Natural killer cell treated with Interleukin-12 subunit alpha and Interleukin-12 subunit beta and Interleukin-15 and Interleukin-18, amount 100 ng/mL, for 72 hours (primary cell): ENCODE measurements at places on chromosomes 5 and 9. TPM values are rescaled to one million over a fixed set of nuclear protein-coding genes. Genes with fewer than 3 reads are reported as not detected.

GRCh38 chr9:127973169-127974000 is 7.4 kb downstream of the EEIG1 start:
- no peak for DNase-seq

Gene PLEKHG4B
- not detected for total RNA-seq

Gene RNF183
- not detected for total RNA-seq

DNA sequence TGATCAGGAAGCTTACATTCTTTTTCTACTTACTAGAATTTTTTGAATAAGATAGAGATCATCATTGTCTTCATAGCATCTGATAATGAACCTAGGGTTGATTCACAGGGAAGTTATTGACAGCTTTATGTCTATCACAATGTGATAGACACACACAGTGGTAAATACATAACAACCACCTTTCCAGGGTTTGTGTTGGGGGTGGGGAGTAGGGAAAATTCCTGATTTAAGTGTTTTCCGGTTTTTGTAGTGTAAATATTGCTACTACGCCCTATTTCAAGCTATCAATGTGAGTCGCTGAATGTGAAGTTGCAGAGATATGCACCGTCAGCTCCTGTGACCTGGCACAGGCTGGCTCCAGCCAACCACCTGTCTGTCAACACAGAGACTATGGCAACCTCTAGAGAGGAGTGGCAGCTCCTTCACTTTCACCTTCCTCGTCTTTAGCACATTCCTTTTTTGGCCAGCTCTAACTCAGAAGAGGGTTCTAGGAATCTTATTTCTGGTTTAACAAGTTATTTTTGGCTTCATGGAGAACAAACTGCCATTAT is 224.9 kb downstream of the MAT2B start:
- no peak for DNase-seq

DNA sequence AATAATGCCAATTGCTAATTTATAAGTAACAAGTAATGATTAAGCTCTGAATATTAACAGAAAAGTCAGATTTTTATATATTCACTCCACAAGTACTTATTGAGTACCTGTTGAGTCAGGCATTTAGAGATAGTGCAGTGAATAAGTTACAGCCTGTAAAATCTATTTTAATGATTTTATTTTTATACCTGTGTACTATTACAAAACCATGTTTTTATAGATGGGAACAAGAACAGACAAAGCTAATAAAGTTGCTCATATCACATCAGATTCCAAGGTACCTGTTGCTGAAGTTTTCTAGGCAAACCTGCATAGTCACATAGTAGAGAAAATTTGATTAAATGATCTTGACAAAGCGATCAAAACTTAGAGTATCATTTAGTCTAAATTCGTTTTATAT is 623.7 kb downstream of the EFNA5 start:
- DNase-seq = no peak

DNA sequence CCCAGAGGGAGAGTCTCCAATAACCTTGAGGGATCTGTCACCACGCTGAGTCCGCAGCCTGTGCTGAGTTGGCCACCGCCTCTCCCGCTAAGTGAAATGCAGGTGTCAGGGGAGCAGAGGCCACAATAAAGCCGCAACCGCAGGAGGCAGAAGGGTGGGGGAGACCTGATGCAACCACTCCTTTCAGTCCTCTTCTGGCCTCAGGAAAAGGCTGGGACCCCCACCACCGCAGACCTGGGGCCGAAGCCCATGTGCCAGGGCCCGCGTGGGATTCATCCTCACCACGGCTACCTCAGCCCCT is 576 bp downstream of the MAP1B start:
- DNase-seq = no peak

- no peak for DNase-seq
These were observed 303.3 kb downstream of the DOCK8 start for GRCh38 chr9:517993-518392.

GRCh38 chr9:15306068-15306756 is 804 bp downstream of the TTC39B start:
- peak; percentile 67 for DNase-seq

- DNase-seq = no peak
These were observed 29.8 kb upstream of the ALDOB start for GRCh38 chr9:101465326-101465915.

DNA sequence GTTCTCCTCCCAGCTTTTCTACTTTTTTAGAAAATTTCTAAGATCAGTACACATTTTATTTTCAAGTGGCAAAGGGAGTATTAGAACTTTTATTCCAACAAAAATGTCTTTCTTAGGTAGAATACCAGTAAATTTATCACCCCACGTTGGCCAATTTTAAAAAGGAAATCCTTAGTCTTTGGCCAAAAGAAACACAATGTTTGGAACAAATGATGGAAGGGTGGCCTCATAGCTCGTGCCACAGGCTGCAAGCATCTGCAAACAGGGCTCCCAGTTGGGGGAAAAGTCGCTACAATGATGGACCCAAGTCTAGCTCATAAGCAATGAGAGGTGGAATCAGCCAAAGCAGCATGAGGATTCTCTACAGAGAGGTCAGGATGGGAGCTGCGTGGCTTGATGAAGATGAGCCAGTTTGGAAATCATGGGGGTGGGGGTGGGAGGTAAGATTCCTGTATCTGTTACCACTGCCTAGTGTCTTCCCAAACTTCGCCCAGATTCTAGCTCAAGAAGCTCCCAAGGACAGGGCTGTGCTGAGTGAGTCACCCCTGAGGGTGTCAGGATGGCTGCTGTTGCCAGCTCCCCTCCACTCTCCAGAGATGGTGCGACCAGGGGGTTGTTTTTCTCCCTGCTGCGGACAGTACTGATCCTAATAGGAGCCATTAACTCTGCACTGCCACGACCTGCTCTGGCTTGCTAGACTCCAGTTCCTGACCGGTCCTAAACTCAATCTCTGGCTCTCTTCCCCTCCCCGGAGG is 75.6 kb downstream of the DCP2 start:
- DNase-seq = no peak

DNA sequence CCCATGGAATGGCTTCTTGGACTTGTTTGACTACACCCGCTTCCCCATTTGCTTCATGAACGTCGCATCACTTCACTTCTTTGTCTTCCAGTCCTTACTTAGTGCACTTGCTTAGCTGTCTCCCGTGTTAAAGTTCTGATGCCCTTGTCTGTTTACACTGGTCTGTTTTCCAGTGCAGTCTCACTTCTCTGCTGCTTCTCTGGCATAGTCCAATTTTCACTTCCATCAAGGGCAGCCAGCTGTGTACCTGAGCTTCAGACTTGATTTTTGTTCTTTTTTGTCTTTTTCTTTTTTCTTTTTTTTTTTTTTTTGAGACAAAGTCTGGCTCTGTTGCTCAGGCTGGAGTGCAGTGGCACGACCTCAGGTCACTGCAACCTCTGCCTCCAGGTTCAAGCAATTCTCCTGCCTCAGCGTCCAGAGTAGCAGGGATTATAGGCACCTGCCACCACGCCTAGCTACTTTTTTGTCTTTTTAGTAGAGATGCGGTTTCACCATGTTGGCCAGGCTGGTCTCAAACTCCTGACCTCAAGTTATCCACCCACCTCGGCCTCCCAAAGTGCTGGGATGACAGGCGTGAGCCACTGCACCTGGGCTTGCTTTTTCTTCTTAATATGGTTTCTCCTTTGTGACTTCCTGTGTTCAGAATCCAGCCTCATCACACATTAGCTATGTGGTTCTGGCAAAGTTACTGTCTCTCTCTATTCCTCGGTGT is 75.4 kb downstream of the LRRC70 start:
- DNase-seq = no peak

- no peak for DNase-seq
These were observed 12.2 kb upstream of the HSPB3 start for GRCh38 chr5:54443270-54443669.

Gene HRCT1
- not detected for total RNA-seq

Gene SLC6A3
- not detected for total RNA-seq

Gene LRRC19
- not detected for total RNA-seq

DNA sequence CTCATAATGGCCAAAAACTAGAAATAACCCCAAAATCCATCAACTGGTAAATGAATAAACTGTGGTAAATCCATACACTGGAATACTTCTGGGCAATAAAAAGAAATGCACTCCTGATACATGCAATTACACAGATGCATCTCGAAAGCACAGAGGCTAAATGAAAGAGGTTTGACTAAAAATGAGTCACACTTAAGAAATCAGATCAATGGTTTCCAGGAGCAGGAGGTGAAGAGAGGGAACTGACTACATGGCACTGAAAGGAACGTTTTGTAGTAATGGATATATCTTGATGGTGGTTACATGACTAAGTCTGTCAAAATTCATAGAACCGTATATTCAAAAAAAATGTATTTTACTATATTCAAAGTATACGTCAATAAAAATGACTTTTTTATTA is 42.4 kb downstream of the STRBP start:
- no peak for DNase-seq

GRCh38 chr5:893711-894110 is 1.0 kb downstream of the TRIP13 start:
- no peak for DNase-seq

DNA sequence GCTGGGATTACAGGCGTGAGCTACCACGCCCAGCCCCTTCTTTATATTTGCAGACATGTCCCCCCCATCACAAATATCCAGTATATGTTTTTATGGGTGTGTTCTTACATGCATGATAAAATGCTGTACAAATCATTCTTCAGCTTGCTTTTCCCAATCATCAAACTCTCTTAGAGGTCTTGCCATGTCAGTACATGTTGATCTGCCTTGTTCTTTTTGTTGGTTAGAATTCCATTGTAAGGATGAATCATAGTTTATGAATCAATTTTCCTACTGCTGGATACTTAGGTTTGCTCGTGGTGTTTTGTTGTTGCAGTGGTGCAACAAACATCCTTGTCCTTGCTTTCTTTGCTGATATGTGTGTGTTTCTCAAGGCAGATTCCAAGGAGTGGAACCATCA is 79.9 kb upstream of the NEURL1B start:
- no peak for DNase-seq

GRCh38 chr5:92574023-92574422 is 1007.0 kb downstream of the NR2F1-AS1 start:
- no peak for DNase-seq

- DNase-seq = no peak
These were observed 143.0 kb downstream of the CAVIN4 start for GRCh38 chr9:100720922-100721321.

Gene FOXI1
- total RNA-seq = 0.64 TPM

DNA sequence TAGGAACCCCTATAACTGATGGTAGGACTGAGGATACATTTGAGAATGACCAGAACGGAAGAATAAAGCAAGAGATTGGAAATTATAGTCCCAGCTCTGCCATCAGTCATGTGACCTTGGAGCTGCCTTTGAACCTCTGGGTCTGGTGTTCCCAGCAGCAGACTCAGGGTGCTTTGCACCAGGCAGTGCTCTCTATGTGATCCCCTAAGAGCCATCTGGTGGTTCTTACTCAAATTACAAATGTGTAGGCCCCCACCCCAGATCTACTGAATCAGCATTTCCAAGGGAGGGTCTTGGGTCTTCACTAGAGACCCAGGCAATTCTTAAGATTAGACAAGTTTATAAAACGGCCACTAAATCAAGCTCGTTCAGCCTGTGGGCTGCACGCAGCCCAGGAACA is 40.2 kb upstream of the PRDM12 start:
- DNase-seq = no peak

- DNase-seq = no peak
These were observed 10.1 kb downstream of the TLR4 start for GRCh38 chr9:117714282-117714681.

Gene PRLR
- not detected for total RNA-seq

Gene PCDHGA11
- total RNA-seq = 0.33 TPM

GRCh38 chr9:115109486-115109885 is 8.5 kb downstream of the TNC start:
- DNase-seq = no peak

Gene ZBTB34
- 7.6 TPM for total RNA-seq

- DNase-seq = no peak
These were observed 335.8 kb upstream of the DAB2 start for GRCh38 chr5:39760385-39761198.

DNA sequence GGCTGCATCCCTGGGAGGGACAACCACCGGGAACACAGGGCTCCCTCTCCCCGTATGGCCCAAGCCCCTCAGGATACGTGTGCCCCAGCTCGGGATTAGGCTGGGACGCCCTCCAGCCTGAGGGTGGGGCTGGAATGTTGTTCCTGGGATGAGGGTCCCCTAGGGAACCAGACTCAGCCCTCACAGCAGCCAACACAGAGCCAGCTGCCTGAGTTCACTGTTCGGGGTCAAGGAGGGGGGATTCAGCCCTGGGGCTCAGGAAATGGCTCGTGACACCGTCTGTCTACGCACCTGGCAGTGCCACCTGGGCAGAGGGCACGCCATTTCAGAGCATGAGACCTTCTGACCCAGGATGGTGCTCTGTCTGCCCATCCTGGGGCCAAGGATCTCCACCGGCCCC is 8.9 kb downstream of the RNF44 start:
- DNase-seq = no peak

- peak; percentile 88 for DNase-seq
These were observed 3.3 kb upstream of the TMEM141 start for GRCh38 chr9:136787690-136788400.

- no peak for DNase-seq
These were observed 213.2 kb downstream of the EPB41L4A start for GRCh38 chr5:112205846-112206245.

GRCh38 chr5:74401946-74402320 is 238.6 kb downstream of the ENC1 start:
- no peak for DNase-seq

GRCh38 chr5:6490693-6491092 is 42.0 kb downstream of the UBE2QL1 start:
- no peak for DNase-seq

DNA sequence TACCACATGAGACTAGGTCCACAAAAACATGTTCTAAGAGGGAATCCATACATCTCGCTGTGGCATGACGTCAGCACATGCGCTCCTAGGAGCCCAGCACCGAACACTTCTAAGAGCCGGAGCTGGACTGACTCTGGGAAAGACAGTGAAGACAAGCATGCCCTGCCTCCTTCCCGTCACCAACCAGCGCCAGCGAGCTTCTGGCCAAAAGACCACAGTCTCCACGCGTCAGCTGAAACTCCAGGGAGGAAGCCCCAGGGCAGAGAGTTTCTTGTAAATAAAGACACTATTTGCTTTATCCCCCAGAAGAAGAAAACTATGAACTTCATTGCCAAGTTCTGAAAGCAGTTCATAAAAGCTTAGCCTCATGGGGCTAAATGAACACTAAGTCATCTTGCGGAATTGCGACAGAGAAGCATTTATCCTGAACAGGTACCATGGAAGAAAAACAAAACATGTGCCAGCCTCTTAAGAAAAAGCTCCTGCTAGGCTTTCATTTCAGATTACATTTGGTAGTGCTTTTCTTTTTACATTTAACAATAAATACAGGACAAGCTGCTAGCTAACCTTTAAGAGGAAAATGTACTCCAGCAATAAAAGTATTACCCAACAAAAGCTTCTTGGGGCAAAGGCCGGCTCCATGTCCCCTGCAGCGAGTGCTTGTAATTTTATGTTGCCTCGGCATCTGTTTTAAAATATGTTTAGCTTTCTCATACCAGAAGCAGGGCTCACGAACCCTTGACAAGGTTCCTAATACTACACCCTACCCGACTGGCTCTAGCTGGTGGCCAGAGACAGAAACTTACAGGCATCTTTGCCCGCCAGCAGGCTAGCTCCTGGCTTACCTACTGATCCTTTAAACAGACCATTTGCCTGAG is 96.5 kb downstream of the PRRT1B start:
- DNase-seq = no peak
